ENCODE measurements at places on chromosomes 13 and 19.
A peak's percentile ranks its signal among the peaks of the same experiment; 100 is the strongest.

GRCh38 chr13:50589139-50589538, 254.4 kb downstream of the DLEU7 start:
- DNase-seq, result no peak

DNA sequence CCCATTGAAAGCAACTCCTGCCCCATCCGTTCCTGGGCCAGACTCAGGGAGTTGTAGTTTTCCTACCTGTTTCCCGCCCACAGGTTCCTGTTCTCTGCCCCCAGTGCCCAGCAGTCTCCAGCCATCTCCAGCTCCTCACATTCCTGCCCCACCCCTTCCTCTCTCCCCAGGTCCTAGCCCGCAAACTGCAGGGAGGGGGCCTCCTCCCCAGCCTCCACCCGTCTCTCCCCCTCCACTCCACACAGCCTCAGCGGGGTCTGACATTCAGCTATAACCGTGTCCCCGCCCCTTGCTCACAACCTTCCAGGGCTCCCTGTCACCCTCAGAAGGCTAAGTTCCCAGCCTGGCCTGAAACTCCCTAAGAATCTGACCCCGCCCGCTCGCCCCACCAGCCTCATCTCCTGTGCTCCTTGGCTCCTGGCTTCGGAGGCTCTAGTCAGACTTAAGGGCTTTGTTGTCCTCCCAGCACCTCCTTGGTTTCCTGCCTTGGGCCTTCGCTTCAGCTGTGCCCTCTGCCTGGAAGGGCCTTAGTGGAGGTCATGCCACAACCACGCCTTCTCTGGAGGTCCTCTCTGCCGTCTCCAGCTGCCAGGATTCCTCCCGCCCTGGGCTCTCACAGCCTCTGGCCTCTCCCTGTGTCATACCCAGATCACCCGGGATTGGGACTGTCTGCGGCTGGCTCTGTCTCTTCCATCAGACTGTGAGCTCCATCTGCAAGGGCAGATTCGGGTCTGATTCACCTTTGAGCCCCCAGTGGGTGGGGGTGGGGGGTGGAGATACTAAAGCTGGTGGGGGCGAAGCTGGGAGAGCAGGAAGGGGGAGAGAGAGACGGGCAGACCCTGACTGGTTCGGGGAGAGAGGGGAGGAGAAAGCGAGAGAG, 5.1 kb upstream of the SPACA6 start:
- DNase-seq, result no peak

DNA sequence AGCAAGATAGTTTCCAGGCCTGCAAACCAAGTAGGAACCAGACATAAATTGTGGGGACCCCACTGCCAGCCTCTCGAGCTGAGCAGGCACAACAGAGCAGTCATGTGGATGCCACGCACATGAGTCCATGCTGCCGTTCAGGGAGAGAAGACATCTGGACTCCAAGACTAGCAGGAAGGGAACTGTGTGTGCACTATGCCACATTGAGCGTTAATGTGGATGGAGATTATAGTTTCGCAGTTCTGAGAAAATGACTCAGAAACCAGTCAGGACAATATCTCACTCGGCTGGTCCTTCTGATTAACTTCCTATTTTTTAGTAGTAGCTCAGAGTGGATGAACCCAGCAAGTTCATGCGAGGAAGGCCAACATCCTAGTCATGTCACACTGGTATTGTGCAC, 124.9 kb downstream of the CRYL1 start:
- DNase-seq, result no peak

GRCh38 chr19:41264581-41265394, 616 bp downstream of the HNRNPUL1 start:
- peak; percentile 16 for DNase-seq

GRCh38 chr19:41951686-41952172, 7.4 kb downstream of the RABAC1 start:
- peak; percentile 74 for DNase-seq

GRCh38 chr13:41458187-41458760, 924 bp downstream of the RGCC start:
- DNase-seq, result no peak

- no peak for DNase-seq
Observed at GRCh38 chr13:47901441-47901840, 99.6 kb downstream of the SUCLA2 start.

- no peak for DNase-seq
Observed at GRCh38 chr19:23905771-23906170, 8.9 kb upstream of the ZNF726 start.

DNA sequence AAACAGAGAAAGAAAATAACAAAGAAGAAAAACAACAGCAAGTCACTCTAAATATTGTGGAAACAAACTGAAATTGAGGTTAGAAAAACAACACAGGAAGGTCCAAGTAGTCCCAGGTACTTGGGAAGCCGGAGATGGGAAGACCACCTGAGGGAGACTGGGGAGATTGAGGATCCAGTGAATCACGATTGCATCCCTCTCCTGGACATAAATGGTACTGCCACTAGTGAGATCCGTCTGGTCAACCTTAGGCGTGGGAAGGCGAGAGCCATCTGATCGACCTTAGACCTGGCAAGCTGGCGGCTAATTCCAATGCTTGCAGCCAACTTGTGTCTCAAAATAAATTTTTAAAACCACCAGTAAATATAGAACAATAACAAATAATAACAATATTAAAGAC, 81.9 kb downstream of the ZNF726 start:
- no peak for DNase-seq
